Central memory CD8-positive, alpha-beta T cell (primary cell): ENCODE measurements at places on chromosomes 4 and X.

GRCh38 chr4:41877020-41877796 lies 58.0 kb upstream of the TMEM33 start:
- DNase-seq = no peak

GRCh38 chr4:99724067-99724466 lies 66.4 kb upstream of the C4orf54 start:
- DNase-seq = no peak

DNA sequence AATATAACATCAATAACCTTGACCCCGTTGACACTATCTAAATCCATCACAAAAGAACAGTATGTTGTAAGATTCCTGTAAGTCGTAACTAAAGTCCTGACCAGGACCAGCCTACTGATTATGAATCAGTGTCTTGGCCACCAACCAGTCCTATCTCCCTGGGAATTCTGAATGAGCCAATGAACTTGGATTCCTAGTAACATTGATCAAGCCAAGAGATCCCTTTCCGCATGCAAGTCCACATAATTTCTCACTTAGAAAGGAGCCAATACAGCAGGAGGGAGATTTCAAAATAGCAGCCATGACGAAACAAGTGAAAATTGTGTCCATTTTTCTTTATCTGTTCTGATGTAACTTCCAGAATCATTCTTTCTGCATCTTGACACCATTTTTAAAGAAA lies 9.5 kb downstream of the XPNPEP2 start:
- no peak for DNase-seq

DNA sequence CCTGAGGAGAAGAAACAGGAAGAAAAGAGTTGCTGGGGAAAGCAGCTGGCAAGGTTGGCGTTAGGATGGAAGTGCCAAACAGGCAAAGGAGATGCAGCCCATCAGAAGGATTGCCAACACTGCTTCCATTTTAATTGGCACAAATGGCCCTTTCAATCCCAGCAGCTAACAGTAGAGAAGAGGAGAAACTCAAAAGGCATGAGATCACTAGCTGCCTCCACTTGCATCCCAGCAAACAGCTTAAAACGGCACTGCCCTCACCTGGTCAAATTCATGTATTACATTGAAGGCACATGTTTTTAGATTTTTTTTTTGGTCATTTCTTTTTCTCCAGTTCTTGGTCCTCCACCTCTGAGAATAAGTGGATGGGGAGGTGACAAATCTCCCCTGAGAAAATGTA lies 14.9 kb upstream of the LOC101059915 start:
- no peak for DNase-seq

GRCh38 chrX:96435378-96436035 lies 249.1 kb upstream of the DIAPH2 start:
- no peak for DNase-seq

DNA sequence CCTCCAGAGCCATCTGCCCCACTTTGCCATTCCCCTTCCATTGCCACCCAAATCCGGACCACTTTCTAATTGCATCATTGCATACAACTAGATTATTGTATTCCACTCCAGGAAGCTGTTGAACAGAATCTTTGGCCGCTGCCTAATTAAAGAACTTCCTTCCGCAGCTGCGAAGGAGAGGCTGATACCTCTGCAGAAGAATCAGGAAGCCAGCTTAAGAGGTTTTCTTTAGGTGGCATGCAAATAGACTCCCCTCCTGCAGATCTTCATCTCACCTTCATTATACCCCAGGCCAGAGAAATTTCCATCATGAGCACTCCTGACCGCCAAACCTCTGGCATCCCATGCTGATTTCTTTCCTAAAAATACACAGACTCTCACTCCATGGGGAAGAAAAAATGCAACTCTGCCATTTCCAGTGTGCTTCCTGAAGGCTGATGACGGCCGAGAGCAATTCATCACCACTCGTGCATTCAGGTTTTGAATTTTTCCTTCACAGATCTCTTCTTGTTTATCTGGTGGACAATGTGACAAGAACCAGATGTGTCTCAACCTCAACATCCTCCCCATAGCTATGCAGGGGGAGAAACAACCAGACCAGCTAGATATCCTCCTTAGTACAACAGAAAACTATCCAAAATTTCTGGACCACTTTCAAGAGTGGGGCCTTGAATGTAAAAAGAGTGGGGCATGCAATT lies 31.2 kb downstream of the LGI2 start:
- no peak for DNase-seq

DNA sequence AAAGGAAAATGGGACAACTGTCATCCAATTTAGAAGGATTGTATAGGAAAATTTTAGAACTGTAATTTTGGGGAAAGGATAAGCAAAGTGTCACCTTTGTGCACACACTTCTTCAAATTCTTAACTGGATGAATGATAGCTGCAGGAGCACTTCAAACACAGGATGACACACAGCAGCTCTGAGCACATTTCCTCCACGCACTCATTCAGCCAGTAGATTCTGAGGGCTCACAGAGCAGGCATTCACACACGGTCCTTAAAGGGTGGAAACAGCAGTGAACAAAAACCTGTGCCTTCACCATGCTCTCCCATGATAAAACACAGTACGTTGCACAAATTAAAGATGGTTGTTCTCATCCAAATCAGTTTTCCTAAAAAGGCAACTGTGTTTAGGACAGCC lies 38.5 kb upstream of the KLF3 start:
- DNase-seq = no peak

DNA sequence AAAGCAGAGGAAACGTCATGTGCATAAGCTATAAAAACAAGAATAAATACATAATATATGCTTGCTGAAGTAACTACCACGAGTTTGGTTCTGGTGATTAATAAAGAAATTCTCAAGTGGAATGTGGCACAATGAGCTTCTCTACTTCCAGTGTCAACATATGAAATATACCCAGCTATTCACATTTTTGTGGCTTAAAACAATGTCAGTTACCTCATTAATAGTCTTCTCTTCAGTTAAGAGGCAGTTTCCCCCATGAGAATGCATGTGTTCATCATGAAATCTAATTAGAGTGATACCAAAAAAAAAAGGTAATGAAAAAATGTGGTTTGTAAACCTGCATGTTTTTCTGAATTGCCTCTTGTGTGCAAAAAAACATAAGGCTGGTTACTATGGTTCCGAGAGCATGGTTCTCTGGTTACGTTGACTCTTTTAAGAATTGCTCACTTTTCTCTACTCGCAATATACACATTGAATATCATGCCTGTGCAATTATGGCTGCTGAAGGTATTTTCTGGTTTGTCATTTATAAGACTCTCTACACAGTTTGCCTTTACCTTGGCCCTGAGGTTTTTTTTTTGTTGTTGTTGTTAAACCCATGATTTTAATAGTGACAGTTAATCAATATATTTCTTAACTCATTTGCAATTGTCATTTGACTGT lies 108.2 kb downstream of the PCDH7 start:
- no peak for DNase-seq

- DNase-seq = no peak
Observed at GRCh38 chrX:9087271-9088040, 53.5 kb upstream of the FAM9B start.

- DNase-seq = no peak
Observed at GRCh38 chr4:77699731-77700210, 94.2 kb downstream of the CXCL13 start.

DNA sequence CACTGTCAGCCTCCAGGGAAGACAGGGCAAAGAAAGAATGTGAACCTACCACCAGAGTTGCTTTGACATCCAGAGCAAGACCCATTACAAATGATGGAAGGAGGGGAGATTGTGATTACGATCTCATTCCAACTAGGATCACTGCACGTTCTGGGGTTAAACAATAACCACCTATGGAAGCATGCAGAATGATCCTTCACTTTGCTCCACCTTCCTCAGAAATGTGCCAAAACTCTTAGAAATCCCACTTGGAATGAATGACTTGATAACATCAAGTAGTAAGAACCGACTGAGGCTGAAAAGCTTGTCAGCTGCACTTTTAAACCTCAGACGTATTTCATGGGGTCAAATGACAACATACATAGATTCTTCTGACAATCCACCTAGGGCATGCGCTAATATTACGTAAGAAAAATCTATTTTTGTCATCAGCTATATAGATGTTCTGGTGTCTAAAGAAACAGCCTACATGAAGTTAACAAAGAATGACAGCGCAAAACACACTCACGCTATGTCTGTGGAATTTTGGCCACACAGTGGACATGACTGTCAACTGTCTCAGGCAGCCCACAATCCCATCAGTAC lies 3.5 kb upstream of the STS start:
- no peak for DNase-seq

DNA sequence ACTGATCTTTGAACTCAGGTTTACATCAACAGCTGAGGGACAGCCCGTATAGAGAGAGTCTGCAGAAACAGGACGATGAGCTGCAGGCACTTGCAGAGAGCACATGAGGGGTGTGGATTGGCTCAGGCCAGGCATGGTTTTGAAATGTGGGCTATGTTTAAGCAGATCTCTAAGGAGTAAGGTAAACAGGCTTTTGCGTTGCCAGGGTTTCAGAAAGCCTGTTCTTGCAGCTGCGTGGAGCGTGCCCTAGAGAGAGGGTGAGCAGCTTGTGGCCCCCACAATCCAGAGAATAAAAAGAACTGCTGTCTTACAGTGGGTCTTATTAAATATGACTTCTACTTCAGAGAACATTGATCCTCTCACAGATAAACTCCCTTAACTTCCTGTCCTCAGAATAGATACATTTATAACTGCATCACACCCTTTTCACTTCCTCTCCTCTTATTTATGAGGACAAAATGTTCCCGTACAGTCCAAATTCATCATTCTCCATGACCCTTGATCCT lies 64.1 kb downstream of the TMA16 start:
- DNase-seq = no peak

- no peak for DNase-seq
Observed at GRCh38 chr4:7785017-7785416, 154.6 kb downstream of the AFAP1 start.

DNA sequence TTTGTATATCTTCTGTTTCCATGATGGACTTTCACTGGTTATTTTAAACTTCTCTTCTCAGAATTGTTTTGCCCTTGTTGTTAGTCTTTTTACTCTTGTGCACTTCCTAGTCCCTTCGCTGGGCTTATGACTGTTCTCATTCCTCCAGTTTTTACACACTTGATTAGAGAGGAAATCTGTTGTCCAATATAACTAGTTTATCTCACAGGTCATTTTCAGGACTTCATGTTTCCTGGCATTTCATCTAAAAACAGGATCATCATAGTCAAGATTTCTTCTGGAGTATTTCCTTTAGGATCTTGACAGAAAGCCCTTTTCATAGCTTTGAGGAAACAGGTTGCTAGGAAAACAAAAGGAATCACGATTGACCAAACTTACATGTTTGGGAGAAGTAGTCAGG lies 3.0 kb downstream of the FNIP2 start:
- no peak for DNase-seq

DNA sequence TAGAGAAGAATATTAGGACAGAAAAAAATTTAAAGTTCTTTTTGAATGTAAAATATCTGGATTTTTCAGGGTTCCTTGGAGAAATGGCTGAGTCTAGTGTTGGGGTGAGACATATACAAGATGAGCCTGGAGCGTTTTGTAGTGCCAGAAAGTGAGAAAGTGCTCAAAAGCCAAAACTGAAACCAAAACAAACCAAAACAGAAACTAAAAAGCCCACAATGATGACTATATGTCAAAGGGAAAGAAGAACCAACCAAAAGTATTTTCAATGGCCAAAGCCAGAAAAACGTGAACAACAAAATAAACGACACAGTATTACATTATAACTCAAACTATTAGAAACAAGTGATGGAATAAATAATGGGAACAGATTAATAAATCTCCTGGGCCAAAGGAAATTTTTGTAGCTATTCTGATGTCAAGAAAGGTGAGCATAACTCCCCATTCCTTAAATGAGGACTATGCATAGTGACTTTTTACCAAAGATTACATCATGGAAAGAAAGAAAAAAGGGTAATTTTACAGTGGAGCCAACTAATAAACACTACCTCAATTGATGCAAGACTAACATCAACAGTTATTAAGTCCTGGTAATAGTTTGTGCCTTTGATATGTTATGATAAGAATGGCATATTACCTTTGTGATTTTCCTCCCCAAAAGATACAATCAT lies 1137.6 kb downstream of the C4orf33 start:
- no peak for DNase-seq

GRCh38 chr4:62870451-62870850 lies 1538.8 kb downstream of the TECRL start:
- no peak for DNase-seq

- no peak for DNase-seq
Observed at GRCh38 chr4:137393044-137393443, 139.2 kb downstream of the PCDH18 start.

DNA sequence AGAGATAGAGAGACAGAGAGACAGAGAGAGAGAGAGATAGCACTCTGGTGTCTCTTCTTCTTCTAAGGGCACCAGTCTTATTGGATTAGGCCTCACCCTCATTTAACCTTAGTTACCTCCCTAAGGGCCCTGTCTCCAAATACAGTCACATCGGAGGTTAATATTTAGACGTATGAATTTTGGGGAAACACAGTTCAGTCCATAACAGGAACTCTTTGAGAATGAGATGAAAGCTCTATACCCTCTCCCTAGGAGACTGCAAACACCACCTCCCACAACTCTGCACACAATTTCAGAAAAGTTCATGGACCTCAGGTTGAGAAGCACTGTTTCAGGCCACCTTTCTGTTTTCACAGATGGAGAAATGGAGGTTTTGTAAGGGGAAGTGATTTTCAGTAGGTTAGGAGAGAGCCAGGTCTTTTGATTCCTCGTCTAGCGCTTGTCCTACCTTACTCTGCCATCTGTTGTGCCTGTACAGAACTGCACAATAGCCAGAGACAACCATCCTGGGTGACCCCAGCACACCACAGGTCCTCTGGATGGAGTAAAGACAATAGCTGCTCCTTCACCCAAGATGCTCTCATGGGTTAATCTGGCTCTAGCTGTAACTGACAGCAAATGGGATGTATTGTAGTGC lies 16.9 kb upstream of the LOC101059915 start:
- DNase-seq = peak; percentile 23

DNA sequence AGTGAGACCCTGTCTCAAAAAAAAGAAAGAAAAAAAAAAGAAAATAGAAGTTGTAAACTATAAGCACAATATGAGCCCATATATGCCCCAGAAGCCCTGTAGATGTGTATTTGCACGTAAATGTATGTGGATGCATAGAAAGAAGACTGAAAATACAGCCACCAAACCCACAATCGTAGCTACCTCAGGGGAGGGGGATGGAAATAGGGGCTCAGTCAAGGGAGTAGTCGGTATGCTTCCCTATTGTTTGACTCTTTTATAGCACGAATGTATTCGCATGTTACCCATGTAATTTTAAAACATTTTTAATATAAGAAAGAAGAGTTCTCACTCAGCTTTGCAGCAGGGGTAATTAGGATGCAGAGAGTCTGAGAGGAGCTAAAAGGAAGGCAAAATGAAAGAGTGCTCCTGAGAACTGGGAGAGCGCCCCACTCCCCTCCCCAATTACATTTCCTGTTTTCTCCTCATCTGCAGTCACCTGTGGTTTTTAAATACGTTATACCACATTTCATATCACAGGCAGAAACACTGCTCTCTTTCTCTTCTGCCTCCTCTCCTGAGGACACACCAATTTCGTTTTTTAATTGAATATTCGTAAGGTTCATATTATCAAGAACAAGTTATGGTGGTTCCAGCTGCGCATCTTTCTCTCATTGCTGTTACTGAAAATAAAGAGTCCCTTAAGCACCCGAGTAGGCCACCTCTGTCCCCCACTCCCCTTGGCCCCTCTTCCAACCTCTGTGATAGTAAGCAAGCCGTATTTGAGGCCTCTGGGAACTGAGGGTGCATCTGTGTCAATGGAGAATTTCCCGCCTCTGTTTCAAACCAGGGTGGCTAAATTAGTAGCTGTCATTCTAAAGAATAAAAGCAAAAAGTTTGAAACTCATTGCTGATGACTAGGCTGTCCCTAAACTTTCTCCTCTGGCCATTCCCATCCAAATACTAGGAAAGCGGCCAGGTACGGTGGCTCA lies 10.7 kb downstream of the SEPTIN6 start:
- DNase-seq = no peak

GRCh38 chr4:38620527-38621027 lies 43.4 kb upstream of the KLF3 start:
- no peak for DNase-seq
